ENCODE measurements at places on chromosomes 2 and 18.

DNA sequence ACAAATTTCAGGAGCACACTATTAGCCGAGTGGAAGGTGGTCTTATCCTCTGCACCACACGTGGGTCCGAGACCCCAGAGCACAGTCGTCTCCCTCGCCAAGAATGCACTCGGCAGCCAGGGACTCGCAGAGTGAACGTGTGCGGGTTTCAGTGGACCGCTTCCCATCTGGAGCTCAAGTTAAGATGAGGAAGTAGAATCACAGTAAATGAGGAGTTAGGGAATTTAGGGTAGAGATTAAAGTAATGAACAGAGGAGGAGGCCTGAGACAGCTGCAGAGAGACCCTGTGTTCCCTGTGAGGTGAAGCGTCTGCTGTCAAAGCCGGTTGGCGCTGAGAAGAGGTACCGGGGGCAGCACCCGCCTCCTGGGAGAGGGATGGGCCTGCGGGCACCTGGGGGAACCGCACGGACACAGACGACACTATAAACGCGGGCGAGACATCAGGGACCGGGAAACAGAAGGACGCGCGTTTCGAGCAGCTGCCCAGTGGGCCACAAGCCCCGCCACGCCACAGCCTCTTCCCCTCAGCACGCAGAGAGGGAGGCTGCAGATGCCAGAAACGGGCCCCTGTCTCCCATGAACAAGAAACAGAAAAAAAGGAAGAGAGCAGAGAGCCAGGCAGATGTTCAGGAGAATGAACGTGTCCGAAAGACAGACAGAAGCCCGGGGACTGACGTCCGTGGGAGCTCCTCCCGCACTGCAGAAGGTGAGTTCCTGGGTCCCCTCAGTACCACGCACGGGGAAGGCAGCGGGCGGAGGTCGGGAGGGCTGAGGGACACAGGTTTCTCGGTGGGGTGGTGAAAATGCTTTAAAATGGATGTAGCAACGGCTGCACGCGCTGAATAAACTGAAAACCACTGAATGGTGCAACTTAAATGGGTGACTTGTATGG is 5.4 kb upstream of the KCNG2 start:
- no peak for DNase-seq

DNA sequence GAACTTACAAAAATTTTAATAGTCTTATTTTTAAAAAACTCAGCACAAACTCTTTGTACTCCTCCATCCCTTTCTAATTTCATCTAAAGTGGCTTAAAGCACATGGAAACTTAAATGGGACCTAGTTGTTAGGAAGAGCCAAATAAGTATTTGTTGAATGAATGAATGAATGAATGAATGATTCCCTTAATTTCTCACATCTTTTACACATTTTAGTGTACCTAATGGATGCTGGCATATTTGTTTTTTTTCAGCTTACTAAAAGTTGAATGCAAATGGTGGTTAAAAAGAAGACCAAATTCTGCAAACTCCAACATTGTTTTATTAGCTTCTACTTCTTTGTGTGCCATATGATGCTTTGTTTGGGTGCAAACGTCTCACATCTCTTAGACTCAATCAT is 89.6 kb downstream of the KYNU start:
- no peak for DNase-seq

GRCh38 chr2:198385856-198386255 is 581.5 kb downstream of the PLCL1 start:
- no peak for DNase-seq

DNA sequence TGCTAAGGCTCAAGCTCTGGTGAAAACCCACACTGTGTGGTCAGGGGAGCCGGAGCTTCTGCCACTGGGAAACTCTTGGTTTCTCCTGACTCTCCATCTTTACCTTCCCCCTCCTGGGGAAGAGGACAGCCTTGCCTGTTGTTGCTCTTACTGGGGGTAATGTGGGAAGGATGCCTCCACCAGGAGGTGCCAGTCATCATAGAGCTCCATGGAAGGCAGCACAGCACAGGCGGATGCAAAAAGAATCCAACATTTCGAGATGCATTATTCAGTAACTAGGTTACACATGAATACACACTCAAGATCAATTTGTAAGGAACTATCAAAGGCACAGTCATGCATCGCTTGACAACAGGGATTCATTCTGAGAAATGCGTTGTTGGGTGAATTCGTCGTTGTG is 322.6 kb downstream of the AFF3 start:
- DNase-seq, result no peak

DNA sequence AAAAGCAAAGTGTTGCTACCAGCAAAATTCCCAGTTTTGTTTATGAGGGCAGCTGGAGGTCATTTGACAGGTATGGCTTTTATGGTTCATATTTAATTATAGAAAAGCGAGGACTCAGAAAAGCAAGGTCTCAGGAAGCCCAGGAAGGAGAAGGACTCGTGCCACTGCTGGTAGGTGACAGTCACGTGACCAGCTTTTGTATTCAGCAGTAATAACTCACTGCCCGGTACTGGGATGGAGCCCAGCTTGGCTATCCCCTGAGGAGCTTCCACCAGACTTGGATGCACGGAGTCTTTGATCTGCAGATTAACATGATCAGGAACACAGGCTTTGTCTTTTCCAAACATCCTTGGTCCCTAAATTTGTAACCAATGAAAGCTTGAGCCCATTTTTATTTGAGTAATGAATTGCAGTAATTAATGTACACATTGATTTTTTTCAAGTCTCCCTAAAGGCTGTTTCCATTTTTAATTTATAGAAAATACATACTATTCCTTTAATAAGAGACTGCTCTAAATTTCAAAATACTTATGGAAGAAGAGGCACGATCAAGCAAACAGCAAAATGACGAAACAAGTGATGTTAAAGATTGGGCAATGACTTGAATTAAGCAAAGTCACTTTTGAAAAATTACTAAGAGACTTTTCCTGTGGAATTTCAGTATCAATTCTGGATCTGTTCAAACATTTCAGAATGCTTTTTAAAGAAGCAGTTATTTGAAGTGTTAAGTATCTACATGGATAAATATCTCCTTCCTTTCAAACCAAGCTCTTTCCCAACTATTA is 251.7 kb upstream of the HNRNPA3 start:
- DNase-seq, result no peak

DNA sequence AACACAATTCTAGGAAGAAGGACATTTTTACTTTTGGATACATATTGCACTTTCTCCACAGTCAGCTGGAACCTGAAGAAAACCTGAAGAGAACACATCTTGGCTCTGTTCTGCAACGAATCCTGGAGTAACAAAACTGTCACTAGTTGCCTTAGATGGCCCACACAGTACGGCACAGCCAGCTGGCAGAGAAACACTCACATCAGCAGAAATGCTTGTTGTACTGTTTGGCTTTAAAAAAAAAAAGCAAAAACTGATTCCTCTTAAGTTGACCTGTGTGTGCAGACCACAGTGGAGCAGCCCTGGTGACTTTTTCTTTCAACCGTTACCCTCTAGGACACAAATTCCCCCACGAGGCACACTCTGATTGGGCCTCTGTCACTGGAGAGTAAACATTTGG is 152.3 kb upstream of the TWIST2 start:
- DNase-seq, result no peak
